ENCODE measurements at places on chromosomes 3 and 15.

GRCh38 chr3:28948685-28949084, 332.2 kb upstream of the RBMS3 start:
- DNase-seq: no peak

- no peak for DNase-seq
Measured at GRCh38 chr3:184765047-184765729, 46.8 kb upstream of the VPS8 start.

GRCh38 chr3:191397771-191398170, 63.2 kb upstream of the PYDC2 start:
- DNase-seq: no peak

GRCh38 chr3:114307832-114308231, 14.0 kb downstream of the TIGIT start:
- no peak for DNase-seq

- no peak for DNase-seq
Measured at GRCh38 chr3:43958973-43959372, 268.2 kb downstream of the ABHD5 start.
